ENCODE measurements at places on chromosomes 1 and 21.

DNA sequence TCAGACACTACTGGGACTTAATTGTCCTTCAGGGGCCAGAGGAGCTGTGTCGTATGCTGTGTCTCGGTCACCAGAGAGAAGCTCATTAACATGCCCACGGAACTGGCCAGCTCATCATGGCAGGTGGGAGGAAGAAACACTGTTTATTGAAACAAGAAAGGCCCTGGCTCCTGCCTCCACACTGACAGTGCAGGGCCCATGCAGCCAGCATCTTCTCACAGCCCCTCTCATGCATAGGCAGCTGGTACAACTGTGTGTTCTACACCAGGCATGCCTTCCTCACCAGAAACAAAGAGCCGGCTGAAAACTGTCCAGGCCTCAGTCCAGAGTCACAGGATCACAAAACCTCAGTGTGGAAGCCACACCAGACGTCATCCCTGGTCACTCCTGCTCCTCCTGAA is 106.0 kb downstream of the UBE2U start:
- DNase-seq: no peak

DNA sequence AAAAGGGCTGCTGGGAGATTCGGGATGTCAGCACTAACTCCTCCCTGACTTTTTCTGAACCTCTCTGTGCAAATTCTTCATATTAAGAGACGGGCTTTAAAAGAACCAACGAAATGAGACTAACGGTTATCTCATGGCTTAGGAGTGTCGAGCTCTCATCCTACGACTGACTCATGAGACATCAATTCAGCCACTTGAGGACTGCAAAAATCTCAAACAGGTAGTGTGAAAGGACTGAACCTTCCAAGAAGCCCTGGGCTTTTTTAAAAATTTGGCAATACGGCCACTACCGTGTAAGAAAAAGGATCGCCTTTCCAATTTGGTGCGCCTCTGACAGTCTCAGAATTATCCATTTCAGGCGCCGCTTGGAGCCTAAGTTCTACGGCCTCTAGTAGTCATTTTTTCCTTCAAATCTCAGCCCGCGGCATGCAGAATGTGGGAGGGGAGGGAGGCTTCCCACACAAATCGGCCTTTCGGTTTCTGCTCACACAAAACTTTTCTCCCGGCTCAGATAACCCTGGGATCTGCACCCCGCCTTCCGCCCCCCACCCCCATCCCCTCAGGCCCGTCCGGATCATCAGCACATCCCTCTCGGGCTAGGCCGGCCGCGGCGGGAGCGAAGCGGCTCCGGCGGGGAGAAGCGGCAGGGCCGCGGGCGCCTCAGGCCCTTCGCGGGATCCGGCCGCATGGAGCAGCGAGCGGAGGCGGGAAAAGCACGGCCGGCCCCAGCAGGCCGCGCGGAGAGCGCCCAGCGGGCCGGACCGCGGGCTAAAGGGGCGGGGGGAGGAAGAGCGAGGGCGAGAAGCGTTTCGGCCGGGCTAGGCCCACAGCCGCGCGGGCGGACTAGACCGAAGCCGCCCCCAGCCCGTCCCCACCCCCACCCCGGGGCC is 618 bp downstream of the HNRNPR start:
- peak; percentile 81 for DNase-seq

GRCh38 chr1:63918418-63918945 is 144.7 kb downstream of the ROR1 start:
- DNase-seq: no peak

GRCh38 chr1:91797164-91797563 is 88.8 kb downstream of the TGFBR3 start:
- no peak for DNase-seq

GRCh38 chr1:3369446-3370076 is 84.9 kb upstream of the ARHGEF16 start:
- DNase-seq: no peak

- DNase-seq: no peak
These were observed 20.0 kb downstream of the LRRC3 start for GRCh38 chr21:44475266-44475845.

All from activated T-cell treated with anti-CD3 and anti-CD28 coated beads, Interleukin-2, amount 50 U/mL, for 48 hours (primary cell).